Vagina (tissue), 2 donors: ENCODE measurements at places on chromosomes 6 and 20.

DNA sequence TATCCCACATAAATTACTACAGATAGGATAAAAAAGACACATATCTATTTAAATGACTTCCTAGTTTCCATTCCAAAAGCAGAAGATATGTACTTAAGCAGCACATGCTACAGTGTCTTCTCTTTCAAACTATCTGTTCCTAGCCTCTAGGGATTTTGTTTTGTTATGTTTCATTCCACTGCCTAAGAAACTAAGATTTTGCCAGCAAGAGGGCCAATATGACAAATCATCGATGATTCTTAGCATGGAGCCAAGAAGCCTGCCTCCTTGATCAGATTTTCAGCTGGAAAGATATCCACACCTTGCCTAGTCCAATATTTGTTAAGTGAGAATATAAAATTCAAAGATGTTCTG is 7.0 kb downstream of the SNX5 start:
- DNase-seq, result no peak

- no peak for DNase-seq
Measured at GRCh38 chr20:4171538-4172116, 156.3 kb upstream of the RNF24 start.

- DNase-seq, result no peak
Measured at GRCh38 chr6:133774356-133774755, 114.6 kb upstream of the TCF21 start.

- DNase-seq, result no peak
Measured at GRCh38 chr20:37941332-37941731, 38.4 kb downstream of the VSTM2L start.

DNA sequence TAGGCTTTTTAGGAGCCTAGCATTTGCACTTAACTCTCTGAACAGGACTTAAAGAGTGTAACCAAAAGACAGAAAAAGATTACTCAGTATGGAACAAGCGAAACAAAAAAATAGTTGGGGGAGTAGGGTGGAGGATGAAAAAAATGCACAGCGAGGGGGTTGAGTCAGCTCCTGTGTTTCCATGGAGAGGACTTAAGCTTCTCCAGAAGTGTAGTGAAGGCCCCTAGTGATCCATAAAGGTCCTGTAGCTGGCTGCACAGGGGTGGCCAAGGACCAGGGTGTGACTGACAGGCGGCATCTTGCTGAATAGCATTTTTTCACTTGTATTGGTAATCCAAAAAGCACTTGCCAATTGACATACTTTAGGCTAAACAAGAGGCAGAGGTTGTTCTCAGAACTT is 533.9 kb downstream of the RFPL4B start:
- DNase-seq, result no peak

DNA sequence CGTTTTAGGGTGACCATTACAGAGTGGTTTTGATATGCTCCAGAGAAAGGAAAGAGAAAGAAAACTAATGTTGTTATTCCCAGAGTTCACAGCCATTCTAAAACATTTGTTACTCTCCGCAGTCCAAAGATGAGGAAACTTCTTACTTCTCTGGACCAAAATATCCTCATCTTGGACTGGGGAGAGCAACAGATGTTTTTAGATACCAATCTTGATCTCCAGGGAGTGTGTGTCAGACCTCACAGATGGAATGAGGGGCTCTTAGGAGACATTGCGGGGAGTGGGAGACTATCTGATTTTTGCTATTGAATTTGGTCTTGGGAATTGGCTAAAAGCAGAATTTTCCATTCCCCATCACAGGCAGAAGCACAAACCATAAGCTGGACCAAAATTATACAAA is 110.8 kb downstream of the TNFAIP3 start:
- DNase-seq, result no peak

DNA sequence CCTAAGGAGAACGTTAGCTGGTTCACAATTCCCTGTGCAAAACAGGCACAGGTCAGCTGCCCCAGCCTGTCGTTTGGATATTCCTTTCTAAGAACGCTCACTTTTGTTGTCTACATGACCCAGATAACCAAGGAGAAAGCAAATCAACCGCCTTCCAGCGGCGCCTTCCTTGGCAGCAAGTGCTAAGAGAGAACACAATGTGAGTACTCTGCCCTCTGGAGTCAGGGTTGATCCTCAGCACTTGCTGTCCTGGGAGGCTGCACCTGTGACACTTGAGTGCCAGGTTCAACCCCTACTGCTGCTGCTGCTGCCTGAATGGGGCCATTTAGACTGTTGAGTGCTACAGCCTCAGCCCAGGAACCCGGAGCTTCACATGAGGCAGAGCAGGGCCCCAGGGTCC is 36.8 kb downstream of the OVOL2 start:
- DNase-seq, result no peak
